ENCODE measurements at places on chromosomes 6 and 20. TPM values are rescaled to one million over a fixed set of nuclear protein-coding genes. Genes with fewer than 3 reads are reported as not detected.

BPIFB2 gene
- total RNA-seq, result not detected

YTHDF1 gene
- total RNA-seq, result 20.7 TPM

DDX27 gene
- 33.4 TPM for total RNA-seq

SNAI1 gene
- 4.2 TPM for total RNA-seq

DNA sequence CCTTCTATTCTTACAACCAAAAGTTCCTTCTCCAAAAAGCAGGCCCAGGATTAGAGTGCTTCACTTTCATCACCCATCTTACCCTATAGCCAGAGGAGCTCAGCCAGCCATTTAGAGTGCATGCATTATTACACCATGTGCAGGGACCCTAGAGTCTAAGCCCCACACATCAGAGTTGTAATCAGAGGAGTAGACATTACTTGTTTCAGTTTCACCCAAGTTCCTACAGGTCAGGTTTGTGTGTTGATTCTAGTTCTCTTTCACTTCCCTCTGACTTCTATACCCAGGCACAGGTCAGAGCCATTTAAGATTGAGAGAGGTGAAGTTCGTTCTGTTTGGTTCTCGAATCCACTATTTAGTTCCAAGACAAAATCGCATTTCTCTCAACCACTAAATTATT lies 16.3 kb upstream of the ARFGEF3 start:
- H3K4me1 ChIP-seq, result no peaks in the 10 kb centered on the region
- H3K4me3 ChIP-seq, result no peak overlapping the region
- no peaks in the 10 kb centered on the region for H3K36me3 ChIP-seq
- no peaks in the 10 kb centered on the region for H3K27me3 ChIP-seq
- DNase-seq, result no peak

DNA sequence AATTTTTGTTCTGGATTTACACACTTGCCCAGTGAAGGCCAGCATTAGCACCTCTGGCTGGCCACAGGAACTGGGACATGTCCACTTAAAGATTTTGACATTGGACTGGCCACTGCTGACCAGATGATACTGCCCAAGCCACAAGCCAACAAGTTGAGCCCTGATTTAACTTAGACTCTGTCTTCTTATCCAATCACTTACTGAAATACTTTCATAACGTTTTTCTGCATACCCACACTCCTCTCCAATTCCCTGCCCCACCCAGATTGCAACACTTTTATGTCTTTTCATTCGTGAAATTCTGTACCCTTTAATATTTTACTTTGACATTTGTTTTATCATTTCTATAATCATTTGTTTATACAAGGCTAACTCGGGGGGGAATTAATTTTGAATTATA lies 170.3 kb upstream of the TAB2 start:
- no peak overlapping the region for H3K27ac ChIP-seq
- no peaks in the 10 kb centered on the region for H3K36me3 ChIP-seq
- H3K4me1 ChIP-seq, result peaks cover 5% of the 10 kb centered on the region
- H3K4me3 ChIP-seq, result no peak overlapping the region

DNA sequence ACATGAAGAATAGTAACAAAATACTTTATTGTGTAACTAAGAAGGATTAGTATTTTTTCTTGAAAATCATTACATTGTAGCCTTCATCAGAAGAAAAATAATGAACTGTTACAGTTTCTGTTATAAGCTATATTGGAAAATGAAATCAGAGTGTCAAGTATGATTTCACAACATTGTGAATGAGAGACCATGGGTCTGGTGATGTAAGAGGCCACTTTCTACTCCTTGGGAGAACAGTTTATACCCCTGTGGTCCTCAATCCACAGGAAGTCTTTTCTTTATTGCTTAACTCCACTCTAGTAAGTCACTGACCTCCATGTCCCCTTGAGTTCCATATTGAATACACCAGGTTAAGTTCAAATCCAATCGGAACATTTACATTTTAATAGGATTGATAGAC lies 218.7 kb upstream of the FERMT1 start:
- no peaks in the 10 kb centered on the region for H3K27me3 ChIP-seq
- DNase-seq, result no peak

DNA sequence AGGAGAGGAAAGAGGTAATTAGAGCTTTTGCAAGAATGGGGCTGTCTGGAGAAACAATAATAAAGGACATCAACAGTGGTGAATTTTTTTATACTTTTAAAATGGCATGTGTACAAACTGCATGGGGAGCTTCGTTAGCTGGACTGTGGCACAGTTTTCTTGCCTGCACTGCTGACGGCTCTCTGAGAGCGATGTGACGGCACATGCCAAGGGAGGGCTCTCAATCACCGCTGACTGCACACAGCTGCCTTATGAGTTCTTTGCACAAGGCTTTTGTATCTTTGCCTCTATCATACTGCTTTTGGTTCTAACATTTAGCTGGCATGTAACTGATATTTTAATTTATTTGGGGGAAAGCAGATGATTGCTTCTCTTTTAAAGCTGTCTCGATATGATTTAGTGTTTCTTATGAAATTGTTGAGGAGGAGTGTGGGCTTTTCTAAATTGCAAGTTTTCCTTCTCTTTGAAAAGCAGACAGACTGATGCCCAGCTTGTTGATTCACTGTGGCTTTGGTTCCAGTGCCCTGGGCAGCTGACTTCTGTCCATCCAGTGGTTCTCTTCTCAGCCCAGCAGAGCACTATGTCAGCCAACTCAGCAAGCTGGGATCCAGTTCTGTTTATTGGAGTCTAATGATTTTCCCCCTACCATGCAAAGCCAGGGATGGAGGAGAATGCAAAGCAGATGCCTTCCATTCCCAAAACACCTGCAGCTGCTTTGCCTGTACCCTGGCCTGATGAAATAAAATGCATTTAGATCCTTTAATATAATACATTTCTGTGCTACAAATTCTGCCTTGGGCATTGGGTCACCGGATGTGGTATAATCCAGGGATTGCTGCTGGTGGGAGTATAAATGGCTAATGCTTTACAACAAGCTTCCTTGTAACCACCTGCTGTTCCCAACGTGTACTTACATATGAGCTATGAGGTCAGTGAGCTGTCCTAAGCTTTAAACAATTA lies 323.9 kb downstream of the ZFAND3 start:
- no peak for DNase-seq
- no peaks in the 10 kb centered on the region for H3K27me3 ChIP-seq
- no peaks in the 10 kb centered on the region for H3K4me1 ChIP-seq
- H3K4me3 ChIP-seq, result no peak overlapping the region
- H3K27ac ChIP-seq, result no peak overlapping the region
- no peaks in the 10 kb centered on the region for H3K36me3 ChIP-seq

GRCh38 chr6:40774932-40775331 lies 187.8 kb upstream of the LRFN2 start:
- H3K27me3 ChIP-seq, result no peaks in the 10 kb centered on the region
- no peaks in the 10 kb centered on the region for H3K4me1 ChIP-seq
- no peaks in the 10 kb centered on the region for H3K36me3 ChIP-seq
- no peak for DNase-seq

DNA sequence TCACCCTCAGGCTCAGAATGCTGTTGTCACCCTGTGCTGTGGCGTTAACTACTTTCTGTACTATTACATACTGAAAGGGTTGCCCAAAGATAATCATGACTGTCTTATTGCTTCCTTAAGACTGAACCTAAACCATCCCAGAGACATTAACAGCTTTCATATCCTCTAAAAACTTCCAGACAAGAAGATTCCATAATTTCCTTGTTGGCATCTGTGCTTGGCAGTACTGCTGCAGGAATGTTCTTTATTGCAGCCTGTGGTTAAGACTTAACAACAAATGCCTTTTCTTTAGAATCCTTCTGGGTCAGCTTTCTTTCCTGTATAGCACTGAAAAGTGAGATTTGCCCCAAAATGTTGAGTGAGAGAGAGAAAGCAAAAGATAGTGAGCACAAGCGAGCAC lies 109.7 kb downstream of the GJA10 start:
- DNase-seq, result no peak
- H3K27ac ChIP-seq, result no peak overlapping the region
- no peak overlapping the region for H3K4me3 ChIP-seq
- H3K27me3 ChIP-seq, result no peaks in the 10 kb centered on the region

DNA sequence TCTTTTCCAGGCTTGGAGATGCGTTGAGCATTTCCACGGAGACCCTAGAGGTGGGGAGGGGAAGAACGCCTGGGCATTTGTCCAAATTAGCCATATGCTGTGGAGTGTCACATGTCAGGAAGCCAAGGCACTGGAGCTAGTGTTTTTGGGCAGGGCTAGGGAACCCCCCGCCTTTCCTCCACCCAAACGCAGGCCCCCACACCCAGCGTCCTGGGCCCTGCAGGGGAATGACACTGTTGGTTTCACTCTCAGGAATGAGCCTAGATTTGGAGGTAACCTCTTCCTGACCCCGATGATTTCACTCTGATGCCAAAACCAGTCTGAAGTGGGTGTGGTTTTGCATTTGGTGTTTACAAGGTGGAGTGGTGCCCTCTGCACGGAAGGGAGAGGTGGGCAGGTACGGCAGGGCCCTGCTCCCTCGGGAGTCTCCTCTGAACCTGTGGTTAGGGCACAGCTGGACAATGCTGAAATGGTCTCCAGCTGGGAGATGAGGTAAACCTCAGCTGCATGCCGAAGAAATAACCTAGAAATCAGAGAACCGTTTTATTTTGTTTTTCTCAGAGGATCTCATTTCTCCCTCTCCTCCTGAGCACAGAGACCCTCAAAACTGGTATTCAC lies 29.5 kb downstream of the MTHFD1L start:
- DNase-seq, result peak; percentile 24
- H3K4me1 ChIP-seq, result peaks cover 5% of the 10 kb centered on the region
- no peaks in the 10 kb centered on the region for H3K27me3 ChIP-seq
- peak overlapping the region; percentile 49 for H3K27ac ChIP-seq
- H3K36me3 ChIP-seq, result peaks cover 17% of the 10 kb centered on the region

GRCh38 chr6:53727748-53728147 lies 62.2 kb upstream of the KLHL31 start:
- no peak for DNase-seq
- no peak overlapping the region for H3K4me3 ChIP-seq
- H3K27ac ChIP-seq, result no peak overlapping the region
- no peaks in the 10 kb centered on the region for H3K4me1 ChIP-seq

DNA sequence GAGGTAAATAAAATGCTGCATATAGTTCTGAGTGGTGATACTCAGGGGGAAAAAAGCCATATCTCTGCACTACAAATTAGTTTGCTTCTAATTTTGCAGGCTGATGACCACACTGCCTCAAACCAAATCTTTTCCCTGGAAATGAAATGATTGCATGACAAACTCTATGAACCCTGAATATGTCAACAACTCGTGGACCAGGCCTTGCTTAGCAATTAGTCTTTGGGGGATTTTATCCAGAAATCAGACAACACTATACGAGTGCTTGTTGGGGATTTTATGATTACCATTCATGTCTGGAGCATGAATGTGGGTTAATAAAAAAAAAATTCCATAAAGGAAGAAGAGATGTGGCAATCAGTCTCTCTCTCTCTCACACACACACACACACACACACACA lies 42.0 kb downstream of the SOBP start:
- DNase-seq, result no peak
- no peaks in the 10 kb centered on the region for H3K27me3 ChIP-seq
- no peaks in the 10 kb centered on the region for H3K4me1 ChIP-seq
- H3K36me3 ChIP-seq, result no peaks in the 10 kb centered on the region
- no peak overlapping the region for H3K27ac ChIP-seq

- H3K27ac ChIP-seq, result no peak overlapping the region
- no peak for DNase-seq
- H3K4me3 ChIP-seq, result no peak overlapping the region
- H3K36me3 ChIP-seq, result no peaks in the 10 kb centered on the region
- H3K4me1 ChIP-seq, result no peaks in the 10 kb centered on the region
These were observed 227.7 kb downstream of the MEI4 start for GRCh38 chr6:77880501-77880900.

DNA sequence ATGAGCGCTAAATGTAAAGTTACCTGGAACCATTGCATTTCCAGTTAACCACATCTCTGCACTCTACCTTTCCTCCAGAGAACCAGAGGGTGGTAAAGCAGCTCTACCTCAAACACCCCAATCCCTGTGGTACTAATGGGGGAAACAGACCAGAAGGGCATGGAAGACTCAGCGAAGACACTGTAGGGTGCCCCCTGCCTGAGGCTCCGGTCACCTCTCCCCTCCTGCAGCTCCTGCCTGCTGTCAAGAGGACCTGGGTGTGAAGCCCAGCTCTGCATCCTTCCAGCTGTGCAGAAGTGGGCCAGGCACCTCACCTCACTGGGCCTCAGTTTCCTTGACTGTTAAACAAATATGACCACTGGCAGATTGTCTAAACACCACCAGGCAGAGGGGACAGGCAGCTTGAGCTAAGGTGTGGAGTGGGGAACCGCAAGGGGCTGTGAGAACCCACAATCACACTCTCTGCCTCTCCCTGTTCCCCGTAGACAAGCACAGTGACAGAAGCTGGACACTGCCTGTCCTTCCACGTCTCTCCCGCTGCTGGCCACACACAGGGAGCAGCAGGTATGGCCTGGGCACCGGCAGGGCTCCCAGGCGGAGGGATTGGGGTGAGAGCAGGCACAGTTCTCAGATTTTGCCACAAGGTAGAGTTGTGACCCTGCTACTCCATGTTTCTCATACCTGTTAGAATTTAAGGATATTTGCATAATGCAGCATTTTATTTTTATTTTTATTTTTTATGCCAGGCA lies 9.1 kb upstream of the BPIFA2 start:
- no peak overlapping the region for H3K4me3 ChIP-seq
- DNase-seq, result no peak
- H3K4me1 ChIP-seq, result no peaks in the 10 kb centered on the region
- no peaks in the 10 kb centered on the region for H3K36me3 ChIP-seq
- H3K27me3 ChIP-seq, result no peaks in the 10 kb centered on the region

GRCh38 chr6:40630488-40630887 lies 43.3 kb upstream of the LRFN2 start:
- no peak for DNase-seq
- no peaks in the 10 kb centered on the region for H3K27me3 ChIP-seq
- no peak overlapping the region for H3K4me3 ChIP-seq
- H3K27ac ChIP-seq, result no peak overlapping the region
- H3K4me1 ChIP-seq, result no peaks in the 10 kb centered on the region

- no peak overlapping the region for H3K27ac ChIP-seq
- no peaks in the 10 kb centered on the region for H3K4me1 ChIP-seq
- H3K4me3 ChIP-seq, result no peak overlapping the region
- no peaks in the 10 kb centered on the region for H3K27me3 ChIP-seq
- H3K36me3 ChIP-seq, result no peaks in the 10 kb centered on the region
- no peak for DNase-seq
These were observed 106.4 kb upstream of the PRSS16 start for GRCh38 chr6:27140999-27141528.

DNA sequence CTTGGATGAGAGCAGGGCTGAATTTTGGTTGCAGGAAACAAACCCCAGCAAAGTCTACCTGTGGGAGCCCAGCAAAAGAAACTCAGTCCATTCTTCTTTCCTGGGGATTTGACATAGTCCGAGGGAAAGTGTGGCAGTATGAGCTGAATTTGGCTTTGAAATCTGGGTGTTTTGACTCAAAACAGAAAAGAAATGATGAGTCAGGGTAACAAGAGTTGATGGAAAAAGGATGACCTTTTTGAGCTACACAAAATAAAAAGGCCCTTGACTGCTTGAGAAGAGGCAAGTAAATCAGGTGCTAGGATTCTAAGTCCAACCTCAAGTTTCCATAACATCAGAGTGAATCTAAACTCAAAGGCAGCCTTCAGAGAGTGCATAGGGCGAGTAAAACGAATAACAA lies 163.3 kb upstream of the BMP2 start:
- no peaks in the 10 kb centered on the region for H3K27me3 ChIP-seq
- DNase-seq, result no peak
- H3K27ac ChIP-seq, result no peak overlapping the region
- H3K4me1 ChIP-seq, result no peaks in the 10 kb centered on the region
- no peak overlapping the region for H3K4me3 ChIP-seq

GRCh38 chr6:141472162-141472928 lies 660.4 kb upstream of the GJE1 start:
- no peak overlapping the region for H3K27ac ChIP-seq
- no peaks in the 10 kb centered on the region for H3K27me3 ChIP-seq
- DNase-seq, result no peak
- no peaks in the 10 kb centered on the region for H3K36me3 ChIP-seq
- peaks cover 4% of the 10 kb centered on the region for H3K4me1 ChIP-seq
- no peak overlapping the region for H3K4me3 ChIP-seq

Measured in tibial nerve (tissue), 4 donors.